ENCODE measurements at places on chromosomes 12 and 14. TPM values are rescaled to one million over a fixed set of nuclear protein-coding genes. Genes with fewer than 3 reads are reported as not detected.

- H3K36me3 ChIP-seq, result peaks cover 49% of the 10 kb centered on the region
- DNase-seq, result no peak
- no peak overlapping the region for H3K27ac ChIP-seq
- H3K4me1 ChIP-seq, result peaks cover 5% of the 10 kb centered on the region
- H3K4me3 ChIP-seq, result no peak overlapping the region
- H3K27me3 ChIP-seq, result no peaks in the 10 kb centered on the region
These were observed 26.2 kb downstream of the GALC start for GRCh38 chr14:87966816-87967215.

PLA2G1B gene
- total RNA-seq, result not detected

- H3K36me3 ChIP-seq, result no peaks in the 10 kb centered on the region
- no peaks in the 10 kb centered on the region for H3K4me1 ChIP-seq
- H3K4me3 ChIP-seq, result no peak overlapping the region
- H3K27ac ChIP-seq, result no peak overlapping the region
- no peak for DNase-seq
These were observed 30.3 kb downstream of the FAIM2 start for GRCh38 chr12:49873361-49873934.

GRCh38 chr14:61992139-61992538 lies 229.9 kb downstream of the SNAPC1 start:
- H3K36me3 ChIP-seq, result no peaks in the 10 kb centered on the region
- H3K4me1 ChIP-seq, result no peaks in the 10 kb centered on the region
- no peak overlapping the region for H3K27ac ChIP-seq
- peaks cover 6% of the 10 kb centered on the region for H3K27me3 ChIP-seq

B4GALNT1 gene
- total RNA-seq, result 0.99 TPM
